ENCODE measurements at places on chromosomes 13 and 19.

DNA sequence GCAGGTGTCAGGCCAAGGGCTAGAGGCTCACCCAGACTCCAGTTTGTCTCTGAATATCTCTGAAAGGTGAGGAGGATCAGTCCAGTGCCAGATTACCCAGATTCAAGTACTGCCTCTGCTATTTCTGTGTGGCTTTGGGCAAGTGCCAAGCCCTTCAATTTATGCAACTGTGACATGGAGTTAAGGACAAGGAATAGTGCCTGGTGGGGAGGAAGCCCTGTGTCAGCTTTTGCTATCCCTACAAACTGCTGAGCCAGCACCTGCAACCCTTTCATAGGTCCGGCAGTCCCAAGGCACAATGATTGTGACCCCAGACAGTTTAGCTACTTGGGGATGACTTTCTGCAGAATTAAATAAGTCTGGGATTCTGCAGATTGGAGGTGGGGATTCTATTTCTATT lies 123.0 kb downstream of the KL start:
- DNase-seq = no peak

DNA sequence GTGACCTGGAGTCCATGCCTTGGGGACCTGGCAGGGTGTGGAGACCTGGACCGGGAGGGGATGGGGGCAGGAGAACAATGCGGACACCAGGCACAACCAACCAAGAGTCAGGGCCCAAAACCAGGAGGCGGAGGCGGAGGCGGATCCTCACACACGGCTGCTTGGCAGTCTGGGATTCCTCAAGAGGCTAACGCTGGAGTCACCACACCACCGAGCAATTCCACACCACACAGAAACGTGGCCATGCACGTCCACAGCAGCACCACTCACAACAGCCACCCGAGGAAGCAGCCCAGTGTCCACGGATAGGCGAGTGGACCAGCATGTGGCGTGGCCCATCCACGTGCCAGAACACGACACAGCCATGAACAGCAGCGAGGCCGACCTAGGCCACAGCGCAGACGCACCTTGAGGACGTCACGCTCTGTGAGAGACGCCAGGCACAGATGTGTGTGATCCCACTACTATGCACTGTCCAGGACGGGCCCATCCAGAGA lies 17.7 kb downstream of the SBNO2 start:
- no peak for DNase-seq

DNA sequence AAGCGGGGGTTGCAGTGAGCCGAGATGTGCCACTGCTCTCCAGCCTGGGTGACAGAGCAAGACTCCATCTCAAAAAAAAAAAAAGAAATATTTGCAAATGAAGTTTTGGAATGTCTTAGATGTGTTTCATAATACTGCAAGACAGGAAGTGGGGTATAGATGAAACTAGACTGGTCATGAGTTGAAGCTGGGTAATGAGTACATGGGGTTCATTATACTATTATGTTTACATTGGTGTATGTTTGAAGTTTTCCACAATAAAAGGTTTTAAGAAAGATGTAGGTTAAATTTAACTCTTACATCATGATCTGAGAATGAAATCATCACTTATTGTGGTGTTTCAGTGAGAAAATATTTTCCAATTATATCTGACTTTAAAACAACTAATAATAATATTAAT lies 19.0 kb downstream of the FNDC3A start:
- no peak for DNase-seq

DNA sequence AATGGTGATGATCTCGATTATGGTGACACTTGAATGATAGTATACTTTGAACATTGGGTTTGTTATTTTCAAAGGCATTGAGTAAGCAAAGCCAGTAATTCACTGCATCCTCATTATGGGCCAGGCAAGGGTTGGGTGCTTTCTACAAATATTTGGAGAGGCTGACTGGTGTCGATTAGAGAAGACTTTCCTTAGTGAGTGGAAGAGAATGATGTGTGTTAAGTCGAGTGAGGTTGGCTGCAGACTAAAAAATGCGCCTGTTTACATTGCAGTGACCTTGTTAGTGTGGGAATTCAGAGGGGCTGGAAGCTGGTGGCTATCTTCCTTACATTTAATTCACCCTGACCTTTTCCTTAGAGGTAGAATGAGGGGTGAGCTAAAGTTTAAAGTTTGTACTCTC lies 22.4 kb upstream of the RNF113B start:
- DNase-seq = no peak

GRCh38 chr13:77751513-77752456 lies 54.3 kb downstream of the SLAIN1 start:
- peak; percentile 46 for DNase-seq

- DNase-seq = no peak
These were observed 14.5 kb downstream of the LIPE start for GRCh38 chr19:42412661-42413076.

DNA sequence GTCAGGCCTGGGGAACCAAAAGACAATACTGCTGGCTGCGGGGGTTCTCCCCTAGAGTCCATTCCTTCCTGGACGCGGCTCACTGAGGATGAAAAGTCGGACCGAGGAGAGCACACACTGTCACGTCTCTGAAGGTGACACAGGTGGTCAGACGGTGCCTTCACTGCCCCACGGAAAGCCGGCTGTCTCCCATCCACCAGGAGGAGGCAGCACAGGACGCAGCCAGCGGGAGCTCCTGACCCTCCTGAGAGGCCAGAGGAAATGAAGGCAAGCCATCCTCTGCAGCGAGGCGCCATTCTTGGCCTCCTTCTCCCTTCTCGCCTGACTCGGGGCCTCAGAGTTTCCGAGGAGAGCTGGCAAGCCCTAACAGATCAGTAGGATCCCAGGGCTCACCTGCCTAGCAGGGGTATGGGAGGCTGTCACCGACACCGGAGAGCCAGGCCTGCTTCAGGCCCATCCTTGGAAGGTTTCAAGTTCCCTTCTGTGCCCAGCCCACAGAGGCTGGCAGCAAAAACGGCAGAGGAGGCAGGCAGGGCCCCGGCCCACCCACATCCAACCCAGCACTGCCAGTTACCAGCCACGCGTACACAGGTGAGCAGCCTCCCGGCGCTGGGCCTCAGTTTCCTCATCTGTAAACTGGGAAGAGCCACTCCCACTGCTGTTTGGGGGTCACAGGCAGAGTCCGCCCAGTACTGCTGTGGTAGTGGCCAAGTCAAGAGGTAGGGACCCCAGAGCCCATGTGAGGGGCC lies 4.5 kb downstream of the REXO1 start:
- DNase-seq = no peak

GRCh38 chr13:74920920-74921319 lies 561.0 kb downstream of the TBC1D4 start:
- DNase-seq = no peak

GRCh38 chr13:29905845-29906244 lies 55.4 kb upstream of the UBL3 start:
- DNase-seq = no peak

GRCh38 chr13:96652506-96652905 lies 341.8 kb downstream of the OXGR1 start:
- no peak for DNase-seq

- DNase-seq = no peak
These were observed 7.6 kb upstream of the ANKRD10 start for GRCh38 chr13:110922506-110922905.

DNA sequence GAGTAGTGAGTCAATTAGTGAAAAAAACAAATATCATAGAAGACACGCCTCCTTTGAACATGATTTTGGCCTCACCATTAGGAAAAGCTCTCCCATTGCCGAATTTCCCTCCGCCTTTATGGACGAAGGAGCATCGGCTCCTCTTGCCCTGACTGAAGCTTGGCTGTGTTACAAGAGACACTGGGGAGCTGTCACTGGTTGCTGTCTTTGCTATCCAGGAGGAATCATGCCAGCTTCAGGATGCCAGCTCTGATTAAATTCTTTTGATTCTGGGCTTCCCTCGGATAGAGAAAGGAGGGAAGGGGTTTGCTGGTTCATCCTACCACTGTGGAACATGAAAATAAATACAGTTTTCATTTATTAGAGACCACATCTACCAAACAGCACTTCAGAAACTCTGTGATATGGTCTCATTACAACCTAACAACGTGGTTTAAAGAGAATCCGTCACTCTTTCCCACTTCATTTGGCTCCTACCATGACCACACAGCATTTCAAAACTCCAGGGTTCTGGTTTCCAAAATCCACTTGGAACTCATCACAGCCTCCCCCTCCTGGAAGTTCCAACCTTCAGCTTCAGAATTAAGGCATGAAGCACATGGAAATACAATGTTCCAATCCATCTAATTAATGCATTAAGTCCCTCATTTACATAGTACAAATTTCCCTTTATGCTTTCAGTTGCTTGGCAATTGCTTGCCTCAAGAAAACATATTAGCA lies 446.0 kb downstream of the EFNB2 start:
- no peak for DNase-seq

GRCh38 chr13:72181661-72182060 lies 314.7 kb upstream of the DACH1 start:
- no peak for DNase-seq

- no peak for DNase-seq
These were observed 55.8 kb downstream of the PEPD start for GRCh38 chr19:33465834-33466233.

GRCh38 chr19:58513694-58514563 lies 2.1 kb upstream of the SLC27A5 start:
- peak; percentile 93 for DNase-seq

DNA sequence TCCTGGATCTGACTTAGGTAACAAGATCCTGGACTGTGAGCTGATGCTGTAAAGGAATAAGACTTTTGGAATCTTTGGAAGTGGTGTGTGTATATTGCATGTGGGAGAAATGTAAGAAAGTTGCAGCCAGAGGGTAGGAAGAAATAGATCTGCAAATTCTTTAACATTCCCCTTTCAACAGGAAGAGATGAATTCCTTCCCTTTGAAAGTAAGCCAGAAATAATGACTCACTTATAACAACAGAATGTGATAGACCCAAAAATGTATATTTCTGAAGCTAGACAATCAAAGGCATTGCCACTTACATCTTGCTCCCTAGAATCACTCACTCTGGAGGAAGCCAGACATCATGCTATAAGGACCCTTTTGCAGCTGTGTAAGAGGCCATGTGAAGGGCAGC lies 9.8 kb upstream of the SIAH3 start:
- no peak for DNase-seq

GRCh38 chr19:7007859-7008258 lies 13.4 kb downstream of the MBD3L2B start:
- DNase-seq = no peak

DNA sequence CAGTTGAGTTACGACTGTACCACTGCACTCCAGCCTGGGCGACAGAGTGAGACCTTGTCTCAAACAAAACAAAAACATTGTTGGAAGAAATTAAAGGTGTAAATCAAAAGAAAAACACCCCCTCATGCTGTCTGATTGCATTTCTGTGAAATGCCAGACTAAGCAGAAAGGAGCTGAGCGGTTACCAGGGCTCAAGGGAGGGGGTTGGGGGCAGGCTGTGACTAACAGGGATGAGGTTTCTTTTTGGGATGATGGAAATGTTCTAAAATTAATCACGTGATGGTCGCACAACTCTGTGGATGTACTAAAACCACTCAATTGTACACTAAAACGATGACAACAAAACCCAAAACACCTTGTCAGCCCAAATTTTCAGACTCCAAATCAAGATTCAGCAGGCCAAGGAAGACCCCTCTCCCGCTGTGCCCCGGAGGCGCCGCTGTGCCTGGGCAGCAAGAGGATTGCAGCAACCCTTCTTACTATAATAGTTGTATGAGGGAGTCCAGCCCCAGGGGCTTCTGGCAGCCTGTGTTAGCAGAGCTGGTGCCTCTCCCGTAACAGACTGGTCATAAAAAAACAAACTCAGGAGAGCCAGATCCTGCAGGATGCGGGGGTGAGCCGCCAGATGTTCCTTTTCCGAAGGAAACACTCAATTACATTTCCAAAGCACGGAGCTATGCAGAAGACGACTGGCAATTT lies 20.9 kb downstream of the CAPS start:
- DNase-seq = no peak

- DNase-seq = peak; percentile 30
These were observed 20.1 kb downstream of the GPR18 start for GRCh38 chr13:99237981-99238662.

DNA sequence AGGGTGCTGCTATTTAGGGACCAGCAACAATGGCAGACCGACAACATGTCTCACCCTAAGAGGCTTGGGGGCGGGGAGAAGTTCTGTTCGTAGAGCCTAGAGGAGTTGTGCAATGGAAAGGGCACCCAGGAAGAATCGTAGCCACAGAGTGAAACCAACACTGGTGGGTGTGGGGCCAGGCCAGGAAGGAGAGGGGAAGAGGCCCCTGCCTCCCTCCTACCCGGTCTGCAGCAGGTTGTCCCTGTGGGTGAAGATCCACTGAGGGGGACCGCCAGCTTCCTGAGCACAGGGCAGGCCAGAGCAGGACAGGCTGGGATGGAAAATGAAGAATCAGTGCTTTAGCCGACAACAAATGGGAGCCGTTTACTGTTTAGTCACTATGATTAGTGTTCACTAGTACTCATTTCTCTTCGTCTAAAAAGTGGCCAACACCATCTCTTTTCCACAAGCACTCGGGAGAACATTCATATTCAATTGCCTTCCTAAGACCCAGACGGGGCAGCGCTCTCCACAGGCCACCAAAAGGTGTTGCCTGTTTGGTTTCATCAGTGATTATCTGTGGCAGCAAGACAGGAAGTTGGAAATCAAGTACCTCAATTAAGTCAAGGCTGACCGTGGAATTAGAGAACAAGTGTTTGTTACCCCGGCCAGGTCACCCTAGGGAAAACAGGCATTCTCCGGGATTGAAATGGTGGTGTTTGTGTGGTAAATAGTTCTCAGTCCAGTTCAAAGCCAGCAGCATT lies 1.1 kb upstream of the ATP11A start:
- DNase-seq = peak; percentile 26

DNA sequence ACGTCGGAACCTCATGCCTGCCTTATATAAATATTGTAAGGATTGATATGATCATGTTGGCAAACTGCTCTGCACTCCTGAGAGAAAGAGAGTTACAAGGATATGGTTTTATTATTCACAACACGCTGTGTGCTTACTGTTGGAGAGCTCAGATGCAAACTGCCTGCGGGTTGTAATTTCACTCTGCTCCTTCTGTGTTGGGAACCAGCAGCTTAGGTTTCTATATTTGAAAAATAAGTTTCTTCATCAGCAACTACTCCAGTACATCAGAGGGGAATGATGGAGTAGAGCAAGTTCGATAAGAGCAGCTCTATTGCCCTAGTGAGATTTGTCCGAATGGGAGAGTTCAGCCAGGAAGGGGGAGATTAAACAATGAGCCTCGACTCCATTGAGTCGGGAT lies 106.9 kb upstream of the UBL3 start:
- DNase-seq = no peak

DNA sequence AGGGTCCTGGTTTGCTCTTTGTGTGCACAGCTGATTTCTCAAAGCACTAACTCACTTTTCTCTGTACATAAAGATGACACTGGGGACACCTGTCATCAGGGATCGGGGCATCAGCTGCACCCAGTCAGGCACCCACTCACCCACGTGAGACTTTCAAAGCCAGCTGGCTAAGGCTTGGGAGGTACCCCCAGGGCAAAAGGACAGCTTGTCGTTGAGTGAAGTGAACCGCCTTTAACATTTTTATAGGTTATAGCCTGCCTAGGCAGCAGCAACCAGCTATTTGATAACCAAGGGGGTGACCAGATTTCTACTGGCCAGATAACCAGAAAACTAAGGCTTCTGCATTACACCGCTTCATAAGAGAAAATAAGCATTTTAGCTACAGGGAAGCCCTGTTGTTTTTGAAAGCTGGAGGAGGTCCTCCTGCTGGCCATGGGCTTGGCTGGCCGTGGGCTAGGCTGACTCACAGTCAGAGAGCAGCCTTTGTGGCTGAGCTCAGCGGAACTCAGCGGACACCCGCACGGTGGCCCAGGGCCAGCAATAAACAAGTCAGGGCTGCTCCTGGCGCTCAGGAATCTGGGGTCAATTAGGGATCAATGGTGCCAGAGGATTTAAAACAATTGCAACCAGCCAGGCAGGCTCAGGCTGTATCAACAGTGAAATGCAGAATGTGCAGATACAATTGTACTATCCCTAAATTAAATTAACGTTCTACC lies 57.1 kb downstream of the ALOX5AP start:
- DNase-seq = no peak
